ENCODE measurements at places on chromosomes 16 and 17.

DNA sequence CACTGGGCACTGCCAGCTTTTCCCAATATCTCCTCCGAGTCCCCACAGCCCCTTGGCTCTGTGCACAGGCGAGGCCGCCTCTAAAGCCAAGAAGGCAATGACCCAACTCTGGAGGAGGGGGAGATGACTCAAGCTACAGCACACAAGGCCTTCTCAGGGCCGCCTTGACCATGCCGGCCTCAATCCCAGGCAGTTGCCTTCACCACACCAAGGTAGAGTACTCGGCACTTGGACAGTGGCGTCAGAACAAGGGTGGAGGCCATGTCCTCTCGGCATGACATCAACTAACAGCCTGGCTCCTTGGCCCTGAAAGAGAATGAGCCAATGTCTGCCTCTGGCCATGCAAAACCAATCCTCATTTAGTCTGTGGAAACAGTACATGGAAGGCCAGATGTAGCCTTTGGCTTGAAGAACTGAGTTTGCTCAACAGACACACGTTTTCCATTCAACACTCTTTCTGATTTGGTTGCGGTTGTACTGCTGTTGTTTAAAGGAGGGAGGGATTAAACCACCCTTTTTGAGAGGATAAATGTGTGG is 139.6 kb downstream of the XYLT1 start:
- no peak for DNase-seq

DNA sequence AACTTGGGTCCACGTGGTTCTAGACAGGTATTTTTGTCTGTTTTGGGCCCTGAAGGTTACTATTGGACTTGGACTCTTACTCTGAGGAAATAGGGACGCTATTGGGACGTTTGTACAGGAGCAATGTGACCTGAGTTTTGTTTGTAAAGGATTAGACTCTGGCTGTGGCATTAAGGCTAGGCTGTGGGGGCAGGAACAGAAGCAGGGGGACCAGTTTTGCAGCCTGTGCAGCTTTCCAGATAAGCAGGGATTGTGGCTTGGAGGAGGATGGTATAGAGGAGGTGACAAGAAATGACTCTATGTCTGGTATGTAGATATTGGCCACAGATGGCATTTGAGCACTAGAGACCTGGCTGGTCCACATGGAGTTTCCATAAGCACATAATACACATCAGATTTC is 12.8 kb downstream of the NOD2 start:
- DNase-seq = no peak

GRCh38 chr16:68069511-68070248 is 15.5 kb upstream of the NFATC3 start:
- peak; percentile 55 for DNase-seq

GRCh38 chr16:11004351-11004750 is 60.0 kb downstream of the CLEC16A start:
- no peak for DNase-seq

GRCh38 chr16:78443542-78444364 is 344.3 kb downstream of the WWOX start:
- DNase-seq = no peak

DNA sequence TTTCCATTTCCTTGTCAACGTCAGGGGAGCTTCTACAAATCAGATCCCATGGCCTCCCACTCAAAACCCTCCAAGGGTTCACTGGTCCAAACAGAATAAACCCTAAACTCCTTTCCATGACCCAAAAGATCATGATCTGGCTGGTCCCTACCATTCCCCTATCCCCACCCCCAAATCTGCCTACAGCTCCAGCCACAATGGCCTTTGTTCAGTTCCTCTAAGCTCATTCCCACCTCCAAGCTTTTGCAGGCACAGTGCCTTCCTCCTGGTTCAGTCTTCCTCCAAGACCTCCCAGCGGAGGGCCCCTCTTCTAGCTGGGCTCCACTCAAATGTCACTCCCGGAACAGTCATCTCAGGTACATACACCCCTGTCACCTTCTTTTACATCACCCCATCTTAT is 2.0 kb downstream of the GPRC5B start:
- DNase-seq = no peak

GRCh38 chr17:81164371-81165245 is 699 bp upstream of the PVALEF start:
- no peak for DNase-seq

DNA sequence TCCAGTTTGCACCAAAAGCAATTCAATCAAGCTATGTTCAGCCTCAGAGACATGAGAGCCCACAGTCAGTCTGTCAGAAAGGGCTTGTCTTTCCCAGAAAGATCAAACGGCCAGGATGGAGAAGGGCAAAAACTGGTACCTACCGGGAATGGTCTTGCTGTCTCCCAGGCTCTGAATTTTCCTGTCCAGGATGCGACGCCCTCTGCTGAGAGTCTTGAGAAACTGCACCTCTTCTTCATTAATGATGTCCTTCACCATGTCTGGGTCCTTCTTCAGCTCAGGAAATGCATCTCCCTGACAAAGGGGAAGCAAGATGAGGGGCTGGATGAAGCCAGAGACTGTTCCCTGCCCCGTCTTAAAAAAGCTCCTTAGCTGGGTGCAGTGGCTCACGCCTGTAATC is 15.8 kb upstream of the EXOSC6 start:
- peak; percentile 31 for DNase-seq

GRCh38 chr17:68792042-68792685 is 163.0 kb downstream of the ABCA8 start:
- no peak for DNase-seq

DNA sequence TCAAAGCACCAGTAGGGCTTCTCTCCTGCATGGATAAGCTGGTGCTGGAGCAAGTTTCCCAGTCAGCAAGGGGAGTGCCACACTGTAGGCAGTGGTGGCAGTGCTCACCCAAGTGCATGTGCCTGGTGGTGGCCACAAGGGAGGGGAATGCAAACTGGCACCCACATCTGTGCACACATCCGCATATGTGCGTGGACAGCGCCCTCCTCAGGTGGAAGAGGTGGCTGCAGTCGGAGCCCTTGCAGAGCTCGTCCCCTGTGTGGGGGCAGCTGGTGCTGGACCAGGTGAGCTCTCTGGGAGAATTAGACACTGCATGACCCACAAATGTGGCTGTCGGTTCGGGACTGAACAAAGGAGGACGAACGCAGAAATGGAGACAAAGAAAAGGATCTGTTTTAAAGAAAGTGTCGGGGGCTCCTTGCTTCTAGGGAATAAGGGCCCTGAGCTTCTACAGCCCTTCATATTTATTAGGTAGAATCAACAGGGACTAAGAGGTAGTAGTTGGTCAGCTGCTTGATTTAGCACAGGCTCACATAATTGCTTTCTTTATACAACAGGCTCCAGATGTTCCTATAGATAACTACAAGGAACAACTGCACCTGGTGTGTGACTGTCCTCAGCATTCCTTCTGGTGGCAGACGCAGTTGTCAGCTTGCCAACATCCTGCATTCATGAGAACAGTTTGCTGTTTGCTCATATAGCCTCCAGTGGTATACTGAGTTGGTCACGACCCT is 5.3 kb upstream of the ZNF689 start:
- peak; percentile 72 for DNase-seq

- DNase-seq = no peak
Observed at GRCh38 chr16:88804552-88805339, 1.2 kb downstream of the CDT1 start.

GRCh38 chr17:45782889-45783592 is 1.1 kb upstream of the CRHR1 start:
- DNase-seq = no peak

- no peak for DNase-seq
Observed at GRCh38 chr17:38984666-38985065, 17.5 kb upstream of the FBXO47 start.

GRCh38 chr17:50952013-50952412 is 85.9 kb upstream of the TOB1 start:
- DNase-seq = no peak

Measured in CD4-positive, alpha-beta T cell treated with Interleukin-1 beta for 1 hour (primary cell).